ENCODE measurements at places on chromosomes 2 and 18.
A peak's percentile ranks its signal among the peaks of the same experiment; 100 is the strongest.

DNA sequence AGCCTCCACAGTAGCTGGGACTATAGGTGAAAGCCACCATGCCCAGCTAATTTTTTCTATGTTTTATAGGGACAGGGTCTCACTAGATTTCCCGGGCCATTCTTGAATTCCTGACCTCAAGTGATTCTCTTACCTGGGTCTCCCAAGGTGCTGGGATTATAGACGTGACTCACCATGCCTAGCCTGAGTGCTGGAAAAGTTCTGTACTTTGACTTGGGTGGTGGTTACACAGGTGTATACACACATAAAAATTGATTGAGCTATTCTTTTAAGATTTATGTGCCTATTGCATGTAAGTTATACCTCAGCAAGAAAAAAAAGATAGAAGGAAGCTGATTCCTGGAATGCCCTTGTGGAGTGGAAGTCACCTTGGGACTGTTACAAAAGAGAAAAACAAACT is 34.8 kb upstream of the KCNF1 start:
- DNase-seq = peak; percentile 53

DNA sequence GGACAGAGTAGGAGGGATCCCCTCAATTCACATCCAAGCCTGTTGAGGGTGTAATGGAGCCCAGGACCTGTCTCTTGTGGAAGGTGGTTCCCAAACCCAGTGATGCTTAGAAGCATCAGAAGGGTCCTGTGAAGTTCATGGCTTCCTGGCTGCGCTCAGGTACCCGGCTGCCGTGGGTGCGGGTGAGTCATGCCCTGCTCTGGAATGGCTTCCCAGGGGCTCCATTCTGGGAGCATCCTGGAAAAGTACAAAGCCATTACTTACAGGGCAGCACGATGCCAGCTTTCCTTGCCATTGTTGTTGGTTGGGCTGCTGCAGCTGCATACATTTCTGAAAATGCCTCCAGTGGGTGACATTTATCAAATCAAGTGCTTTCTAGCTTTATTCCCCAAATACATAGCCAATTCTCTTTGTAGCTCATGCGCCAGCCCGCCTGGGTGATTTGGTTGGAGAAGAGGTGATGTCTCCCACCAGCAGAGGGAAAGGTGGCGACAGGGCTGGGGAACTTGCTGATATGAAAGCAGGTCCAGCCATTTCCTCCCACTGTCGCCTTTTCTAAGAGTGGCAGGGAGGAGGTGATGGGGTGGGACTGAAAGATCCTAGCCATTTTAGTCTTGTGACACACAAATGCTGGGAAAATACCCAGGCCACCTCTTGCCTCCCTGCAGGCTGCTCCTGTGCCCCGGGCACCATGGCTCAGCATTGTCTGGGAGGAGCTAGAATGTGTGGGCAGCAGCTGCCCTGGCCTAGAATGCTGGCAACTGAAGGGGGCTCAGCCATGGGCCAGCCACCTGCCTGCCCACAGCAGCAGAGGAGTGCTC is 65.9 kb upstream of the HPCAL1 start:
- DNase-seq = no peak

DNA sequence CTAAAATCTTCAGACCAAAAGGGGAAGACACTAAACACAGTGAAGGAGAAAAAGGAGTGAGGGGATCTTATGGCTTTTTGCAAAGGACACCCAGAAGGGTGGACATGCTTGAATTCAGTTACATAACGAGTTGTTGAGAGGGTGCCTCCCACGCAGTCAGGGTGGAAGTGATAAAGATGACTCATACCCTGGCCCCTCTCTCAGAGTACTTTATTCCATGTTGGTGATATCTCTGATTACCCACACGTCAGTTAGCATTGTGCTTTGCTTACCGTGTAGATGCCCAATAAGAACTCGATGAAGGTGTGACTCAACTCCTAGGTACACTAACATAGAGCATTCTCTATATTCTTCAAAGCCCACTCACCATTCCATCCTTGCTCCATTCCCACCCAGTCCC is 44.4 kb downstream of the EN1 start:
- no peak for DNase-seq

GRCh38 chr2:234741976-234742375 is 209.8 kb upstream of the SH3BP4 start:
- no peak for DNase-seq

- DNase-seq = no peak
Measured at GRCh38 chr2:73925033-73925704, 1.5 kb upstream of the DGUOK start.

- peak; percentile 87 for DNase-seq
Measured at GRCh38 chr2:224971214-224971613, 71.1 kb downstream of the DOCK10 start.

Data from stomach (tissue), 19 donors.